ENCODE measurements at places on chromosomes 3 and 15.

DNA sequence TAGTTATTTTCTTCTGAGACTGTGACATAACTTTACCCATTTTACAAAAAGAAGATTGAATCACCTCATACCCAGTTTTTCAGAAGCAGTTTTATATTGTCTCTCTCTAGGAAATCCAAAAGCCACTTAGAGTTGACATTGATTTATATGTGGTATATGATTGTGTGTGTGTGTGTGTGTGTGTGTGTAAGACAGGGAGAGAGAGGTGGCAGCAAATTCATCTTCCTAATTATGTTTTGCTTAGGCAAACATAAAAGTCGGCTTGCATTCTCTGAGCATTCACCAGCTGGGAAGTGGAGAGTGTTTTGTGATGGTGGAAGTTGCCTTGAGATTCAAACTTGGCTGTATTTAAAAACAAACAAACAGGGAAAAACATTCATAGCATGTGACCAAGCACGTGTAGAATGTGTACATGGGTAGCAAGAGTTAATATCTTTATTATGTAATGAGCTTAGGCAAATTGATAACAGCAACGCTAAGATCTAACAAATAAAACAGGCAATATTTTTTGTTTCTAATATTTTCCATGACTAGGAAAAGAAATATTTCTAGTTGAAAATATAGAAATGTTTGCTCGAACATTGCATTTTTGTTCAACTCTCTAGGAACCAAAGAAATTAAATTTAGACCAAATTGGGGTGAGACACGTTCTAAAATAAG, 64.4 kb upstream of the IGF1R start:
- DNase-seq: no peak

DNA sequence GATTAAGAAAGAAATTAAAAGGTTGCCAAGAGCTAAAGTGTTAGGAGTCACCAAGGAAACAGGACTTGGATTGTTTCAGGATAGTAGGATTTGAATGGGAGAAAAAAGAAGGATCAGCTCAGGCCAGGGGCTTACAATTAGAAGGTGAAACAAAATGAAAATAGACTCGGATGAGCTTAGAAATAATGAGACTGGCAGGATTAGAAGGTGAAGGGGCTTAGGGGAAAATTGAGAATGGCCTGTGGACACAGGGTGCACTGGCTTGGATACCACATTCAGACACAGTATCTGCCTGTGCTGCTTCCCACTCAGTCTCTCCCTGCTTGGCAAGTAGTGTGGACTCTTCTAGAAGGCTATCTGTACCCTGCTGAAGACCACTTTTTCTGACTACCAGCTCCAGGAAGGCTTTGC, 206.1 kb upstream of the ATP10A start:
- DNase-seq: no peak

GRCh38 chr3:57826952-57827723, 71.0 kb downstream of the SLMAP start:
- DNase-seq: no peak

- DNase-seq: no peak
Observed at GRCh38 chr15:45102226-45102625, 11.7 kb downstream of the DUOX2 start.

DNA sequence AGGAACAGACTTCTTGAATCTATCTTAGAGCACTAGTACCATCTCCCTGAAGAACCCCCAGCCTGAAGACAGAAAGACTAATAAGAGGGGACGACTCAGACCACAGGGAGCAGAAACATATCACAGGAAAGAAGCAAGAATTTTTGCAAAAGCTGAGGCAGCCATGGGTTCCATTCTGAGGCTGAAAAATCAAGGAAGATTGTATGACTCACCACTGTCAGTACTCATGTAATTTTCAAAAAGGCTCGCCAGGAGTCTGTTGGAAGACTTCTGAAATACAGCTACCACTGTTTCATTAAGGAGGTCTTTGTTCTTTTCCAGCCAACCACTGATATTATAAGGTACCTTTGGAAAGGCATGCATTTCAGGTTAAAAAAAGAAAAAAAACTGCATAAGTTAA, 47.5 kb downstream of the MYH15 start:
- no peak for DNase-seq

DNA sequence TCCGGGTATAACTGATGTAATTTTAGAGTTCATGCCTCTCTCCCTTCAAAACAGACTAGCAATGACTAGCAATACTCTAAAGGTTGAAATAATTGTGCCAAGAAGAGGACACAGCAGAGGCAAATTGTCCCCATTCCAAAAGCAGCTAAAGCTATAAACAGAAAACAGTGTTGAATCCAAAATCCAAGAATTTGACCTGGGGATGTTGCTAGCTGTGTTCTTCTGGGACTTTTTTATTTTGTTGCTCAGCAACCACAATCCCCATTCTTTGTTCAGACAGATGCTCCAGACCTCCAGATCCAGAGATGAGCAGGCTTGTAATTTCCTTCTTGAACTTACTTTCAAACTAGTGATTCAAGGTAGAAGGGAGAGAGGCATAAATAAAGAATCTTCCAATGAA, 191.5 kb downstream of the FOXB1 start:
- no peak for DNase-seq

GRCh38 chr3:75906555-75907112, 121.3 kb upstream of the ZNF717 start:
- peak; percentile 33 for DNase-seq

- no peak for DNase-seq
Observed at GRCh38 chr15:84904419-84904818, 20.0 kb downstream of the SLC28A1 start.

DNA sequence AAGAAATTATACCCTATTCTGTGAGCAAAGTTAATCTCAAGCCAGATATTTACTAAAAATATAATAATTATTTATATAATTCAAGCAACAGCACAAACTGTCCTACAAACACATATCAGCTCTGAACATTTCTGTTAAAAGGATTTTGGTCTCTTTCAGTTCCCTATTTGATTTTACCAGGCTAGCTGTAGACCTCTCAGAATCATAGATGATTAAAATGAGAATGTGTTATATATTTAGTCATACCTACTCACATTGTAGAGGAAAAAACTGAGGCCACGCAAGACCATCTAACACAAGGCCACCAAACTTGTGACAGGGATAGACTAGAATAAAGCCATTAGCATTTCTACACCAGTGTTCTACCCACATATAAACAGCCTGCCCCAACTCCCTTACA, 28.5 kb downstream of the ACKR4 start:
- DNase-seq: no peak
